ENCODE measurements at places on chromosomes 7 and 10.

DNA sequence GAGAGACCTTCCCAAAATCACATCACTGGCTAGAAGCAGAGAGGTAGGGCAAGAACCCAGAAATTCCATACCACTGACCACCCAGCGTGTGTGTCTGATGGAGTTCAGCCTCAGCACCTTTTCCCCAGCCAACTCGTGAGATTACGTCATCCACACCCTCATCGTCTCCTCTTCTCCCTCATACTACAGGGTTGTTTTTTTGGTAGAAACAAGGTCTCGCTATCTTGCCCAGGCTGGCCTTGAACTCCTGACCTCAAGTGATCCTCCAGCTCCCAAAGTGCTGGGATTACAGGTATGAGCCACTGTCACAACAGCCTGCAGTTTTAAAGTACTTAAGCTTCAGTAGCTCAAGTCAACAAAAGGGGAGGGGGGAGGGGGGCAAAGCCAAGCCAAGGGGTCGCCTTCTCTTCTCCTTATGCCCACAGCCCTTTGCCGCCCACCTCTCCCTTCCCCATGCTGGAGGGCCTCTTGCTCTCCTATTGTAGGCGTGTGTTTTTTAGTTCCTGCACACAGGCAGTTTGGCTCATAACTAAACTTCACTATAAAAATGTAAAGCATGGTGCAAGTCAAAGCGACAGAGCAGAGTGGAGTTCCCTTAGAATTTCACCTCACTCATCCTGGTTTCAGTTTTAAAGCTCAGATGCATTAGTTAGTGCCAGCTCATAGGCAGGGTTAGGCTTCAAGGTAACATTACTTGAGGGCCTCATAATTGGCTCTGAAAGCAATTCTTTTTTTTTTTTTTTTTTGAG lies 5.2 kb upstream of the PRDX3 start:
- no peak for DNase-seq

GRCh38 chr7:64874114-64874513 lies 29.0 kb upstream of the ZNF273 start:
- no peak for DNase-seq

DNA sequence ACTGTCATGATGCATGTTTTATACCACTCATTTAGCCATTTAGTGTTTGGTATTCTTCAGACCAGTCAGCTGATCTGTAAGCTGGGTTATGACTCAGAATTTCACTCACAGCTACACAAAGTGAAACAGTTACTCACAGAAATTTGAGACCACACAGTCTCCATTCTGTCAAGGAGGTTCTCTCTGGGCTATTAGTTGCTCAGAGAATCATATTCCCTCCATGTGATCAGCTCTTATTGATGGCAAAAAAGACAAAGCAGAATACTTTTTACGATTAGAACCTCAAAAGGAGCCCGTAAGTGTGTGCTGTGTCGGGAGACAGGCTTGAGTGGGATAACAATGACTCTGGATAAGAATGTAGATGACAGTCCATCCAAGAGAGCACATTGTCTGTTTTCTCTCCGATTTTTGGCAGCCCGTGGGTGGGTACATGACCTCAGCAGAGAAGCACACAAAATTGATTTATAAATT lies 277.6 kb upstream of the SORCS1 start:
- DNase-seq = no peak

GRCh38 chr10:22346096-22346661 lies 883 bp downstream of the SPAG6 start:
- DNase-seq = no peak

DNA sequence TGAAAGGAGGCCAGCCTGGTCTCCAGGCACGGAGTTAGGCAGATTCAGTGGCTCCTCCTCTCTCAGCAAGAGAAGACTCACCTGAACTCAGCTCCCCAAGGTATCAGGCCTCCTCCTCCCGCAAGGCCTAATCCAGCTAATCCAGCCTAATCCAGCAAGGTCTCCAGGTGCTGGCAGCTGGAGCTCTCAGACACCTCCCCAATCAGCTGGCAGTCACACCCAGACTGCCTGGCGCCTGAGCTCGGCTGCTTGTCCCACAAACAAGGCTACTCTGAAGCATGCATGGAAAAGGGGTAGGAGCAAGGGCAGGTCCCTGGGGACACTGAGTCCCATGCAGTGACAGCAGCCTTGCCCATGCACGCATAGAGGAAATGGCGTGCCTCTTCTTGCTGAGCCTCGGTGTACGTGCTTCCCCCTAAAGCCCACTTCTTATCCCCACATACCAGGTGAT lies 3.3 kb upstream of the OPN4 start:
- no peak for DNase-seq

DNA sequence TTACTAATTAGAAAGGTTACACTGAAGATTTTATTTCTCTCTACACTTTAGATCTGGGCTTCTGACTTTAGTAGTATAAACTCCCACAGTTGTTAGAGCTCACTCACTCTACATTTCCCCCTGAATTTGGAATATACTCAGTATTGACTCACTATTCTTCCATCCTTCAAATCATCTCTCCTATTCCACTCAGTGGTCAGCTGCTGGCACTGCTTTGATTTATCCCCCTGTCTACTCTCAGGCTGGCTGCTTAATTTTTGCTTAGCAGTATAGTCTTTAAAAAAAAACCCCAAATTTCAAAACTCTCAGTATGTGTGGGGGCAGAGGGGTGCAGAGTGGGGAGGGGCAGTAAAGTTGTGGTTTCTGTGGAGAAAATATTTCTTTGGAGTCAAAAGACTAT lies 68.9 kb downstream of the CDK6 start:
- no peak for DNase-seq

DNA sequence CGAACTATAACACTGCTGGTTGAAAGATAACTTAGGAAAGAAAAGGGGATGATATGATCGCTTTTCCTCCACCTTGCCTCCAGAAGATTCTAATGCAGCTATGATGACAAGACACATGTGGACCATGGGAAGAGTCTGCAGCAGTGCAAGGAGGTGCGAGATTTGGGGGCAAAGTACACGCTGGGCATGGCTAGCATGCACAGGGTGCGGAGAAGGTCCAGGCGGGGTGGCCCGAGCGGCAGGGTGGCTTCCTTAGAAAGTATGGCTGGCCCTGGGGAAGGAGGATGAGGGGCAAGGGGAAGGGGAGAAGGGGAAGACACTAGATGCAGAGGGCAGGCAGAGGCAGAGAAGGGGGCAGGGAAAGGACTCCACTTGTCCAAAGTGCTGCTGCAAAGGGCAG lies 15.6 kb downstream of the ATXN7L1 start:
- DNase-seq = no peak

DNA sequence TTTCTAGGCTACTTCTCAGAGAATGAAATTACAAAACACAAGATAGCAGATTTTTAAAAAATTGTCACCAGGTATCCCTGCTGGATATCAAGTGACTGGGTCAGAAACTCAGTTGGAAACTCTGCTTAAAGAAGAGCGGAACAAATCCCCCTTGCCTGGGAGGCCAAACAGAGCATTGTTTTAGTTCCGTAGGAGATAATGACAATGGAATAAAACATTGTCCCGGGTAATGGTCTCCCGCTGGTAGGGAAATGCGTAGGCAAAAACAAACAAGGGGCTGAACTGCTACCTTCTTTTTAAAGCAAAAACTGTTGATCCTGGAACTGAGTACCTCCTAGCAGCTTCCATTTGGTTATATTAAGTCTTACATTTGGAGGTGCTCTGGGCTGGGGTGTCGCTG lies 21.3 kb upstream of the VAX1 start:
- DNase-seq = no peak

DNA sequence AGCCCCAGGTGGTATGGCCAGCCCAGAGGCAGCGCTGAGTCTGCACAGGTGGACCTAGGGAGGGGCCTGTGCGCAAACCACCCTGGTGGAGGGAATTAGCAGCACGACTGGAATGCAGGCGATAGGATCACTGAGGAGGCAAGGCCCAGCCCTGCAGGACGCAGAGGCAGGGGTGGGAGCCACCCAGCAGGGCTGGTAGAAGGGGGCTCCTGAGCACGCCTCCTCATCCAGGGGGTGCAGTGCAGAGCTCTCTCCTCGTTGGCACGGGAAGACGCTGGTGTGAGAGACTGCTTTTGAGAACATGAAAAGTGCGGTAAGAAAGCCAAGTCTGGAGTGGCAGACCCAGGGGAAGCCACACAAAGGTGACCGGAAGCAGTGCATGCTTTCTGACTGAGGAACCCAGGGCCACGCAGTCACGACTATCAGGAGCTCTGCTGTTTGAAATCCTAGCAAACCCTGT lies 6.0 kb downstream of the FXYD4 start:
- DNase-seq = no peak

- DNase-seq = no peak
Observed at GRCh38 chr10:90968328-90969081, 47.6 kb upstream of the ANKRD1 start.

GRCh38 chr10:113037218-113037617 lies 87.2 kb downstream of the TCF7L2 start:
- DNase-seq = no peak

DNA sequence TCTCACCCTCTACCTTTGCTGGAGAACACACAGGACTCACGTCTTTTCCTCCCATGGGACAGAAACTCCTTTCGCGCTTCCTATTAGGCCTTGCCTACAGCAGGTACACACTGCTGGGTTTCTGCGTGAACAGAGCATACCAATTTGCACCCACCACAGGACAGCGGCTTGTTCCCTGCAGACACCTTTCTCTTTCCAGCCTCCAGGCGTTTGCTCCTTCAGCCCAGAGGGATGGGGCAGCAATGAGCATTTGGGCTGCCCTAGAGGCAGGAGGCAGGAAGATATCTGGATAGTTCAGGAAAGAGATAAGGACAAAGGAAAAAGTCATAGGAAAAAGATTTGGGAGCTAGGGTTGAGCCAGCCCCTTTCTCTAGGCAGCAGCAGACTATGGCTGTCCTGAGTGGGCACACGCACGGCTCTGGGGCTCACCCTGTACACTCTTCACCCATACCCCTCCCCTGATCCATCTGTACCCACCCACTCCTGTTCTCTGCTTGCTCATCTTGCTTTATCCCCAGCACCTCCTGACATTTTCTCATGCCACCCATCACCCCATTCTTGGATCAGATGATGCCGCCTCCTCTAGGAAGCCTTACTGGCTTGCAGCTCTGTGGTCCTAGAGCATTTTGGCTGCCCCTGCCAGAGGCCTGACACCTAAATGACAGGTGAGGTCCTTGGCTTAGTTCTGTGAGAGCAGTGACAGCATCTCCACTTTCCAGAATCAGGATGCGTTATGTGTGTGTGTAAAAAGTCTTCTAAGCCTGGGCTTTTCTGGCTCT lies 40.7 kb upstream of the SPDYE3 start:
- no peak for DNase-seq

DNA sequence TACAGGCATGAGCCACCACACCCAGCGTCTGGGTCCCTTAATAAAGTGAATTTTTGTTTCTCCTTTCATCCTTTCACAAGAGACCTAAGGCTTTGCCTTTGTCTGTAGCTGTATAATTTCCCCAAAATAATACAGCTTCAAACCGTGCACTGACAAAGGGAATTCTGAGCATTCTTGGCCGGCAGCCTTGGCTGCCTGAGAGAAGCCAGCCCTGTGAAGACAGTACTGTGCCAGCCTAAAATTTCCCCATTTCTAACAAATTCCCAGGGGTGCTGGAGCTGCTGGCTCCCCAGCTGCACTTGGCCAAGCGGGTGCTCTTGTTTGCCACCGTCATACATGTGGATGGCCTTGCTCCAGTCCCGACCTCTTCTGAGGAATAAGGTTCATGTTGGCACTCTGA lies 106.2 kb downstream of the ZMYND11 start:
- no peak for DNase-seq

DNA sequence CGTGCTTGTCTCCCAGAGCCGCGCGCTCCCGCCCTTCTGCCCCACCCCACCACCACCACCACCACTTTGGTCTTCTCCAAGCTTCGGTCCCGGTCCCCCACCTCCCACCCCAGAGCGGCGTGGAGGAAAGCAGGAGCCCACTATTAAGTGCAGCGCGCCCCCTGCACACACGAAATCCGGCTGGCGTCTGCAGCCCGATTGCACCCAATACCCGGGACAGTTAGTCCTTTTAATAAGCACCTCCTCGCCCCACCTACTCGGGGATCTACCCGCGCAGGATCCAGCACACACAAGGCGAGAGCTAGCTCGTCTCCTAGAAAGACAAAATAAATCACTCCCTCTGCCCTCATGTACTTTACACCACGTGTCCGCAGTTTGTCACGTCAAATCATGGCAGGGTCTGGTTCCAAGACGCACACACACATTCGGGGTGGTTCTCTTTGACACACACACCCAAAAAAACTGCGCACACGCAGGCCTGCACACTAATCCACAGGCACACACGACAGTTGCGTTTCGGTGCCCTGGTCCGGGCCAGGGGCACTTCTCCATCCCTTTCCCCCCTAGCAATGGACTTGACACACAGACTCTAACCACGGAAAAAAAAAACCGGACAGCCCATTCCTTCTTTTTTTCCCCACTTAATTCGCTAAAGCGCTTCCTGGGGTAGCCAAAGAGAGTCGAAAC lies 1.6 kb downstream of the SFMBT2 start:
- DNase-seq = no peak

DNA sequence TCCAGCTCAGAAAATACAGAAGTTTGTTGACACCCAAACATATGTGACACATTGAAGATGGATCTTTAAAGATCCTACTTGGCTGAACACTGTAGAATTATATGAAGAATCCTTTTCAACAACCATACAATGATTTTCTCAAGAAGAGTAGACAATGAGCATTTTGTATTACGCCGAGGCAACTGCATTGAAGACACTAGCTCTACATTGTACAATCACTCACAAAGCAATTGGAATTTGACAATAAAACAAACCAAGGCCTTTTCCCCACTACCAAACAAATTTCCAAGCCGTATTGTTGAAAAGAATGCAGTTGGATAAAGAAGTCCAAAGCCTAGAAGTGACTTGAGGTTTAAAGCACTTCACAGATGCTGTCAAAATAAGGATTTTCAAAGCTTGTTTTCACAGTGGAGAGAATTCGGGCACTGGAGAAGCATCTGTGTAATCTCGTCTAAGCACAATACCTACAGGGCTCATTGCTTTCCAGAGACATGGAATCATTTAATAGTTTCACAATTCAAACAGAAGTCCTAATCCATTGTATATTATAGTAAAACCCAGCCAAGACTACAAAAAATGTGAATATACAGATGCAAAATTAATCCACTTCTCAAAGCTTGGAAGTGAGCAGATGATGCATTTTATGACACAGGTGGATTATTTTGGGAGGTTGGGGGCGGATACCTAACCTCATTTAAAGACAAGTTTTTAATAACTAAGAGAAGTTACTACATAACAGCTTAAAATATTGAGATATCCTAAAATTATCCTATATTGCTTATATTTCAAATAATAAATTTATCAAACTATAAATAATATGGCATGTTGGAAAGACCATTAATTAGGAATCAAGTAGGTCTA lies 78.6 kb downstream of the SORCS1 start:
- DNase-seq = no peak

- peak; percentile 81 for DNase-seq
Observed at GRCh38 chr10:88835096-88835909, 16.3 kb downstream of the ANKRD22 start.

DNA sequence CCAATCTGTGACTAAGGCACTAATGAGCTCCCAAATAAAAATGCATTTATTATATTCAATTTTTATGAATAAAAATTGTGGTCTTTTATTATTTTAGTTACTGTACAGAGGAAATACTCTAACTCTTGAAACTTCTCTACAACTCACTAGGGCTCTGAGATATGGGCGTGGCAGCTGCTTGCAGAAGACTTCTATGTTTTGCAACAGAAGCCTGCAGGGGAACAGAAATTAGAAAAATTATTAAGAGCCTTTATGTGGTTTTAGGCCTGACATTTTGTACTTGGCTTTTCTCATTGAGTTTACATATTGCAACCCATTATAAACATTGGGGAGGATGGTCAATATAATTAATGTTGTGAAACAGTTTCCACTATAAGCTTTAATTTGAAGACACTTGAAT lies 581.4 kb downstream of the TNS3 start:
- no peak for DNase-seq

All from right renal pelvis (tissue), 4 donors.